ENCODE measurements at places on chromosomes 12 and 14.

DNA sequence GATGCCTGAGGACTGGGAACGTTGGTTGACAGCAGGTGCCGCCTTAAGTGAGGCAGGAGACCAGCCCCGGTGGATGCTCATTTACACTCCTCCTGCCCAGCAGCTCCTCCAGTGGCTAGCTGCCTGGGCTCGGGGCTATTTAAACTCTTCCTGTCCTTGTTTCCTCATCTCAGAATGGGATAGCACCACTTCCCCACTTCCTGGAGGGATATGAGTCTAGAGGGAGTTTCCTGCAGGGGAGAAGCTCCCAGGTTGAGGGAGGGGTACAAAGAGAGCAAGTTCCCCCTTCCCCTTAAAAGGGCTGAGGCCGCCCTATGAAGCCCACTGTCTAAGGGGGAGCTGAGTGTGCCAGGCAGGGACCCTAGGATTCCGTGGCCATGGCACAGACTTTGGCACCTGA, 311.2 kb downstream of the AACS start:
- no peak for DNase-seq

- DNase-seq, result no peak
These were observed 1.5 kb downstream of the RILPL1 start for GRCh38 chr12:123532019-123532418.

GRCh38 chr14:84323978-84324377, 1206.0 kb upstream of the FLRT2 start:
- DNase-seq, result no peak

DNA sequence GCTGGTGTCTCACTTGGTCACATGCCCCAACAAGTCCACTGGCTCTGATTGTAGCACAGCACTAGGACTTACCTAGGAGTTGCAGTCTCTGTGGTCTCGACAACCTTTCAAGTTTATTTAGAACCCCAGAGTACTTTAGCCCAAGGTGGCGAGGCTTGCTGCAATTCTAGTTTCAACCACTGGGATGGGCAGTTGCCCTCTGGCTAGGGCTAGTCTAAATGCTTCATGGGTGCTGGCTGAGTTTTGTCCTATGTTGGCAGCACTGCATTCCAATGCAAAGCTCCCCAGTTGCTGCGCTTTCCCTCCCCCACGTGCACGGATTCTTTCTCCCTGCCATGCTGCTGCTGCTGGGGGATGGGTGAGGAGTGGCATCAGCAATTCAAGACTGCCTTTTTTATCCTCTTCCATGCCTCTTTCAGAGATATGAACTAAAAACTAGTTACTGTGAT, 207.9 kb downstream of the SYNE2 start:
- DNase-seq, result no peak

DNA sequence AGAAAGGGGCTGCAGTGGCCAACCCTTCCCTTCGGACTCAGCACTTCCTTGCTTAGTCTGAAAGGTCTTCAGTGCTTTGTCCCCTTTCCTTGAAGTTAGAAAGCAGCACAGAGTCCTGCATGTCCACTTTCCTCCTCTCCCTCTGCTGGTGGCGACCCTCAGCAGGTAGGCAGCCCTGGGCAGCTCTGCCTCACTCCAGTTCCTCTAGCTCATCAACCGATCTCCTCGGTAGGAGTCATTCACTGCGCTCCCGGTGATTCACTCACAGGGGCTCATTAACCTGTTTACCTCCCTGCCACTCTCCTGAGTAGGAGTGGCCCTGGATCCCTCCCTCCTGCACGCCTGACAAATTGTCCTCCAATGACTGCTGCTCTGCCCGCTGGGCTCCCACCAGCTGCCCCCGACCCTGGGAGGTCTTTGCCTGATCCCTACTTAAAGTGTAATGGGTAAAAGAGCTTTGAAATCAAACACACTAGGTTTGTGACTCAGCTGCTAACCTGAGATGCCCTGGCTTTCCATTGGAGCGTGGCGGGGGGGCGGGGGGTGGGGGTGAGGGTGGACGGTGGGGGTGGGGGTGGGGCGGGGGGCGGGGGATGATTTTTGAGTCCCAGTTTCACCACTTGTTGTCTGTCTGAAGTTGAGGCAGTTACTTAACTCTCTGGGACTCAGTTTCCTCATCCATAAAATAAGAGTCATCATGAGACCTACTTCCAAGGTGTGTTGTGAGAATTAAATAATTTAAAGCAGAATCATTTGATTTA, 4.2 kb downstream of the SCNN1A start:
- DNase-seq, result no peak

DNA sequence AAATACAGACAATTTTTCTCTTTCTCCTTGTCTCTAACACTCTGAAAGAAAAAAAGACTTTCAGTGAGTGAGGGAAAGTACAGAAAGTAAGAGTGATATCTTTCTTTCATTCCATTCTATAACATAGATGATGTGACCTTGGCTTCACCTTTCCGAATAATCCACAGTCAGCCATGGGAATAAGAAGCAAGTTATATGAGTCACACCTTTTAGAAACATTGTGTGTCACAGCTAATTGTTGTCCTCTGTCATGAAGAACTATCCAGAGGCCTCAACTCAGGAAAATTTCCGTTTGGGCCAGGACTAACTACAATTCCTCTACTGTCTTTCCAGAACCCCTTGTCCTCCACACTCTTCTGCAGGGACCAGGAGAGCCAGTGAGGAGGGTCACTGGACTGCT, 209.7 kb upstream of the FAR2 start:
- DNase-seq, result no peak
